GM23338 (cell line): ENCODE measurements at places on chromosomes 5 and 9. TPM values are rescaled to one million over a fixed set of nuclear protein-coding genes. Genes with fewer than 3 reads are reported as not detected.

The WNT8A gene
- polyA plus RNA-seq = not detected in 2 replicates

The APBA1 gene
- polyA plus RNA-seq = 0.26 TPM in 2 replicates

The HNRNPK gene
- 403 and 417 TPM in 2 replicates for polyA plus RNA-seq

DNA sequence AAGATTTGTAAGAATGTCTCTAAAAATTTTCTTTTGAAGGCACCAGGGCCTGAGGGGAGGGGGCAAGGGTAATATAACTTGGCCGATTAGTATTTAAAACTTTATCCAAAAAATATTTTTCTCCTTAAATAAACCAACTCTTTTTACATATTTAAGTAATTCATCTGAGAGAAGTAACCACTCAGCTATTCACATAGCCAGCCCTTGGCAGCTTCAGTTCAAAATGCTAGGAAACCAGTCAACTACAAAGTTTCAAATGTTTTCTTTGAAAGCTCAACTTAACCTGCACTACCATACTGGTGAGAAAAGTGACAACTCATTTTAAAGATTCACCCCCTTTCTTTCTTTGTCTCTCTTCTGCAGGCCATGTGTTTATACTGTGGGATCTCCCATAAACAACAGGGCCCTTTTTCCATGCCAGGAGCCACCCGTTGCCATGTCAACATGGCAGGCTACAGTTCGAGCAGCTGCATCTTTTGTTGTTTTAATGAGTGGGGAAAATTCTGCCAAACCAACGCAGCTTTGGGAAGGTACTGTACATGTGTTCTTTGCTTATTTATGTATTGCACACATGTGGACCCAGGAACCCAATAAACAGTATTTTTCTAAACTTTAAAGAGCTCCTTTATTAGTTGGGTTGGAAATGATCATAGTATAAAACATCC is 46.3 kb downstream of the AOPEP start:
- no peak overlapping the region for H3K4me3 ChIP-seq
- no peak for DNase-seq
- H3K27ac ChIP-seq = no peak overlapping the region
- no peaks in the 10 kb centered on the region for H3K4me1 ChIP-seq
- no peaks in the 10 kb centered on the region for H3K27me3 ChIP-seq
- H3K36me3 ChIP-seq = no peaks in the 10 kb centered on the region

GRCh38 chr9:68711932-68712331 is 6.9 kb downstream of the PIP5K1B start:
- H3K27ac ChIP-seq = no peak overlapping the region
- H3K4me3 ChIP-seq = no peak overlapping the region
- no peak for DNase-seq
- H3K4me1 ChIP-seq = peaks cover 7% of the 10 kb centered on the region

DNA sequence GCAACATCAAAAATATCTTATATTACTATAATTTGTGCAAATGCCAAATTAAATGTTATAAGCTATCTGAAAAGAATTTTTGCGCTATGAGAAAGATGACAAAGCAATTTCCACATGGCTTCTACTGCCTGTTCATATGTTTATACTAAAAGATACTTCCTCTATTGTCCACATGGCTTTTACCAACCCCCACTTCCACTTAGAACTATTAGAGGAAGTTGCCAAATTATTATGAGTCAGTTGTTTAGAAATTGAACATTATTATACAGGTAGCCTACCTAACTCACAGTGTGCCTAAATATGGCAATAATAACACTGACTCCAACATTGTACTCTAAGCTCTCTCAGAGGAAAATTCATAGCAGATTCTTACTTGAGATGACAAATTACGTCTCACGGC is 37.6 kb upstream of the SLC27A6 start:
- H3K27ac ChIP-seq = no peak overlapping the region
- no peak overlapping the region for H3K4me3 ChIP-seq
- no peak for DNase-seq
- H3K36me3 ChIP-seq = no peaks in the 10 kb centered on the region

DNA sequence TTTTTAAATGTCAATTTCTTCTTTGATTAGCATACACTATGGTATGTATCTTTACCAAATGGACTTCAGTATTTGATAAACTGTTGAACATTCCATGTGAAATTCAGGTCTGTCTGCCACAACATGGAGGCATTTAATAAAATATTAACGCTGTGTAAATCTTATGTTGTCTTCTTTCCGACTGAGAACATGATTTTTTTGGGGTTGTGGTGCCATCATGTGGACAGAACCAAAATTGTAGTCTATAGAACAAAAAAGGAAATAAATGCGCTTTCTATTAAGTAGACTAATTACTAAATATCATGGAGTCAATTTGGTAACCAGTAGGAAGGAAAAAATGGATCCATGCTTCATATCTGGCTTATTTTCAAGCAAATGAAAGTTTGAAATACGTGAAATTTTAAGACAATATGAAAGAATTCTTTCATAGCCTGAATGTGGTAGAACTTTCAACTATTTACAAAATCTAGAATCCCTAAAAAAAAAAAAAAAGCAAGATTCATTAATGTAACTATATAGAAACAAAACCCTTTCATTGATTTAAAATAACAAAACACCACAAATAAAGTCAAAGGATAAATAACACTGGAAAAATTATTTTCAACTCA is 2.8 kb upstream of the PLK2 start:
- H3K4me1 ChIP-seq = peaks cover 8% of the 10 kb centered on the region
- H3K27me3 ChIP-seq = peaks cover 8% of the 10 kb centered on the region
- peak; percentile 60 for DNase-seq
- H3K36me3 ChIP-seq = peaks cover 3% of the 10 kb centered on the region; the same call in 1 of the 2 replicates
- H3K27ac ChIP-seq = no peak overlapping the region
- H3K4me3 ChIP-seq = no peak overlapping the region

DNA sequence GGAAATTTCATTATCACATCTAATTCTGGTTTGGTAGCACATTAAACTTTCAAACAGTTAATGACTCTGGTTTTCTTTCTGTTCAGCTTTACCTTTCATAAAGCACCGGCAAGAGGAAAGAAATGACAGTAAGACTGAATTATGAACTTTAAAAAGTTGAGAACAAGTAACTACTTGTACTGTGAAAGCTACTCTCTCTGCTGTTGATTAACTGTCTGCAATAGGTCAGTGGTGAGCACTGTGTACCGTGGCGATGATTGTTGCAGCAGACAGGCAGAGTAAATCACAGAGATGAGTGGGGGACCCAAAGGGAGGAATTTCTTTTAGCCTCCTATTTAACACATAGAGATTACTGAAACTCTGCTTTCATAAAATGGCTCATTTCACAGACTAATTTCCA is 74.0 kb upstream of the MEF2C start:
- no peaks in the 10 kb centered on the region for H3K27me3 ChIP-seq
- H3K36me3 ChIP-seq = no peaks in the 10 kb centered on the region
- H3K27ac ChIP-seq = no peak overlapping the region
- H3K4me1 ChIP-seq = peaks cover 17% of the 10 kb centered on the region
- no peak for DNase-seq

- H3K4me1 ChIP-seq = no peaks in the 10 kb centered on the region
- peaks cover 53% of the 10 kb centered on the region for H3K27me3 ChIP-seq
- DNase-seq = no peak
Measured at GRCh38 chr5:139847091-139847490, 51.5 kb downstream of the PSD2 start.

- DNase-seq = no peak
- no peak overlapping the region for H3K4me3 ChIP-seq
- peaks cover 11% of the 10 kb centered on the region for H3K4me1 ChIP-seq
- peaks cover 47% of the 10 kb centered on the region for H3K27me3 ChIP-seq
- H3K36me3 ChIP-seq = no peaks in the 10 kb centered on the region
Measured at GRCh38 chr5:68219161-68219816, 3.7 kb downstream of the PIK3R1 start.

GRCh38 chr5:142178651-142179050 is 70.1 kb downstream of the NDFIP1 start:
- H3K4me3 ChIP-seq = no peak overlapping the region
- no peak overlapping the region for H3K27ac ChIP-seq
- no peaks in the 10 kb centered on the region; the same call in 1 of the 2 replicates for H3K36me3 ChIP-seq
- H3K4me1 ChIP-seq = peaks cover 8% of the 10 kb centered on the region

GRCh38 chr9:16801871-16802466 is 68.5 kb downstream of the BNC2 start:
- peak overlapping the region; percentile 1; the same call in 1 of the 2 replicates for H3K27ac ChIP-seq
- no peaks in the 10 kb centered on the region for H3K27me3 ChIP-seq
- H3K36me3 ChIP-seq = no peaks in the 10 kb centered on the region

- no peaks in the 10 kb centered on the region for H3K36me3 ChIP-seq
- H3K27me3 ChIP-seq = no peaks in the 10 kb centered on the region
- DNase-seq = no peak
- no peak overlapping the region for H3K27ac ChIP-seq
- H3K4me3 ChIP-seq = no peak overlapping the region
Measured at GRCh38 chr5:97063251-97063650, 79.2 kb downstream of the LIX1 start.

DNA sequence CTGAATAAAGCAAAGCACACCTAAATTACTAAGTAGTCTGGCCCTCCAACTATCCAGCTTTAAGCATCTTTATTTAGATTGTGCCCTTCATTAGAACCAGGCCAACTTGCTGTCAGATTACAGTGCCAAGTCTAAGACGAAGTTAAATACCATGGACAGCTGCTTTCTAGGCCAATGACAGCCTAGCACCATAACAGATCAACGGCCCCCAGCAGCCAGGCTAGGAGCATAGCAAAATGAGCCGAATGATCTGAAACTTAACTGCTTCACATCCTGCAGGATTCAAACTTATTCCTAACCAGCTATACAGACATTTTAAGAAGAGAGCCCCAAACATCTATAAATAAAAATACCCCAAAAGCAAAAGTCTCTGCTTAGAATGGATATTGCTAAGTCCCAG is 6.8 kb downstream of the SLC24A2 start:
- no peak overlapping the region for H3K27ac ChIP-seq
- peaks cover 12% of the 10 kb centered on the region for H3K27me3 ChIP-seq
- H3K4me1 ChIP-seq = peaks cover 29% of the 10 kb centered on the region
- no peaks in the 10 kb centered on the region for H3K36me3 ChIP-seq
